Activated CD4-positive, CD25-positive, alpha-beta regulatory T cell (primary cell): ENCODE measurements at places on chromosomes 5 and 9.
A peak's percentile ranks its signal among the peaks of the same experiment; 100 is the strongest.

DNA sequence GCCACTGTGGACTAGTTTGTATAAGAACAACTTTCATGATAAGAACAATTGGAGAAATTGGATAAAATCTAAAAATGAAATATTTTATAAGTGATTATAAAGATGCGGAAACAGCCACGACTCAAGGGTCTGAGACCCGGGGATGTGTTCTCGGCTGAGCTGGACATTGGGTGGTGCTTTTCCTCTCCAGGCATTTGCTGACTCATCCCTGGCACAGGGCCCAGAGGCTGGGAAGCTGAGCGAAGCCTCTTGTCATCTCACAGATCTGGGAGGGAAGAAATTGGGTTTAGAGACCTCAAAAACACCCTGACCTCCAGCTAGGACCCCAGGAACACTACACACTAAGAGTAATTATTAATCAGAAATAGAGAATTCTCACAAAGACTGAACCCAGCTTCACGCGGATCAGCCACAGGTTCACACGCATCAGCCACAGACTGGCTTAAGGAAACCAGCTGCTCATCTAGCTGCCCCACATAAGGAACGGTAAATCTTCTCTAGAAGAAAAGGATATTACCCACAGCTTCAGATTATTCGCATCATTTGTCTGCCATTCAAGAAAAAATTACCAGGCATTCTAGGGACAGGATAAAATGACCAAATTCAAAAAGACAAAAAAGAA lies 2.8 kb upstream of the OR2V1 start:
- DNase-seq, result no peak

DNA sequence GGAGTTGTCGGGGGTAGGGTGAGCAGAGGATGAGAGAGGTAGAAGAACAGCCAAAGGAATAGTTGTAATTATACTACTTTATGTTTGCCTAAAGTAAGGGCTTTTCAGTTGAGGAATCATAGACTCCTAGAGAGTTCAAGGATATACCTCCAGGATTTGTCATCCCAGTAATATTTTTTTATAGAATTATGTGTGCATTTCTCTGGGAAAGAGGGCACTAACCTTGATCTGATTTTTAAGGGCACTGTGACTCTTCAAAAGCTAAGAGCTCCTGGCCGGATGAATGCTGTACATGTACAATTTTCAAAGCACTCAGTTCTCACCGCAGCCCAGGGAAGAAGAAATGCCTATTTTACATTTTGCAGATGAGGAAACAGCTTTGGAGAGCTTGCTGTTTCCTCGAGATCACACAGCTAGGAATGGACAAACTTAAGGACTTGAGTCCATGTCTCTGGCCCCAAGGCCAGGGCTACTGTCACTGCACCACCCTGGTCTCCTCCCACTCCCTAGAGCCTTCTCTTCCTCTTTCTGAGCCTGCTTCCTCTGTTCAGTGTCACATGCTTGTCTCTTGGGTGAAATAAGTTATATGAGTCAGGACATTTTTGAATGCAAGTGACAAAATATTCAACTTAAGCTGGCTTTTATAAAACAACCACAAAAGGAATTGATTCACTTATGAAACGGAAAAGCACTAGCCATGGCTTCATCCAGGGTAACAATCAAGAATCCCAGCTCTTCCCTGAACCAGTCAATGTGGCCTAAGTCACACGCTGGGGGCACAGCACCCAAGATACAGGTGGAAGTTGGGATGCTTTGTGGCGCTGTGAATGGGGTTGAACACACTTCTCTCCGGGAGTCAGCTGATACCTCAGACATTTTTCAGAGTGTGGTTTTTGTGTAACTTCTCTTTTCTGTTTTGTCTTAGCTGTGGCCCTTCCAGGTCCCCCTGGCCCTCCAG lies 45.7 kb upstream of the TGFBR1 start:
- no peak for DNase-seq

- no peak for DNase-seq
Measured at GRCh38 chr5:81183811-81184748, 49.0 kb upstream of the CKMT2 start.

DNA sequence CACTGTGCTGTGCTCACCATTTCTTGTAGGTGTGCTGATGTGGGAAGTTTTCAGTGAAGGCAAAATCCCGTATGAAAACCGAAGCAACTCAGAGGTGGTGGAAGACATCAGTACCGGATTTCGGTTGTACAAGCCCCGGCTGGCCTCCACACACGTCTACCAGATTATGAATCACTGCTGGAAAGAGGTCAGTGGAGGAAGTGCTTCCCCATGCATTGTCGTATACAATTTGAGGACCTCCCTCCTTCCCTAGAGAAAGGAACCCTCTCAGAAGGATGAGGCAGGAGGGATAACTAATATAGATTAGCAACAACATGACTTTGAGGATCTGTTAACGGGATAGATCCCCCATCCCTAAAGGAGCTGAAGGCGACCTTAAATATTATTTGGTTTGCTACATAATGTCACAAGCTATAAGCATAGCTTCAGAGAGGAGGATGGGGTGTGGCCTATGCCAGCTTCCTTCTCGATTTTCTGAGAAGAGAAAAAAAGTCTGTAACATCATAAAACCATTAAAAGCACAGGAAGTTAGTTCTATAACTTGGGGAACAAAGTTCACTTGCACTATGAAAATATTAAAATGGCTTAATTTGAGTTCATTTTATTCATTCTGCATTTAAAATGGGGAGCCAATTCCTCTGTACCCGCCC lies 17.0 kb upstream of the CYFIP2 start:
- DNase-seq, result peak; percentile 32

- no peak for DNase-seq
Measured at GRCh38 chr5:177306674-177307543, 3.3 kb downstream of the PRELID1 start.

DNA sequence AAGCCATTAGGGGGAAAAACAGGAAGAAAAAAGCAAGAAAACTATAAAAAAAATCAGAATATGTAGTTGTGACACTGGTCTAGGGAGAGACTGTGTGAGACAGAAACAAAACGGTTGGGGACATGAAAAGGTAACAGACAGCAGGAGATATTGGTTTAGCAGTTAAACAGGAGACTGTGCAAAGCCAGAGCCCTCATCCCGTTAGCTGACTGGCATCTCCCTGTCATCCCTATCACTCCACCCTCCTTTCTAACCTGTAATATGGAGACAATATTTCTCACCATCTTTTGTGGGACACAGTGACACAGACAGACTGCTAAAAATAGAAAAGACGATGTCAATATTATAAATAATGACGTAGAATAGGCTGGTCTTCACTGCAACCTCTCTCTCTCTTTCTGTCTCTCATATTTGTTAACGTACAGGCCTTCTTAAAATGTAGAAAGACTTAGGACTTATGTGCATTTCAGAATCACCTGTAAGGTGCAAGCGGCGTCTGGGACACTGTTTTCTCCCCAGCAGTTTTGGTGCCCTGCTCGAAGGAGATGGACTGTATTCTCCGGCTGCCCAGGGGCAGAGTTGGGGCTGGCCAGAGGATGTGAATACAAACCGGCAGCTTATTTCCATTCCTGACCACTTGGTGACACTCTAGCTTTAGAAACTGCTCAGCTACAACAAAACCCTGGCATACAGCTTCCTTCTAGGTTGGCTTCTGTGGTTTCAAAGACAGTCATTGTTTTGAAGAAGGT lies 190.6 kb downstream of the MAT2B start:
- DNase-seq, result no peak

DNA sequence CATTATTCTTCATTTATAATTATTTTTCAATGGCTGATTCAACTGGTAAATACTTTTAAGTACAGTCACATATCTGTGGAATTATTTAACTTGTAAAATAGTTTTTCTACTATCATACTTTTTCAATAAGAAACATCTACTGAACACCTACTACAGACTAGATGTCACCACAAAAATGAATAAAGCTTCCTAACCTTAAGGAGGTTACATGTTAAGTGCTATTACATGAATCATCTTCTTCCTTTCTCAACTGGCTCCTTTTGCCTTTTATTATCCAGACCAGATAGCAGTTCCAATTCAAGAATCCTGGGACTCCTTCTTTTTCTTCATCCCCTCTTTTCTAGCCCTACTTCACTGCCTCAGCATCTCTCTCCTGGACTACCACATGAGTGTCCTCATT lies 4.7 kb downstream of the PGGT1B start:
- DNase-seq, result no peak

DNA sequence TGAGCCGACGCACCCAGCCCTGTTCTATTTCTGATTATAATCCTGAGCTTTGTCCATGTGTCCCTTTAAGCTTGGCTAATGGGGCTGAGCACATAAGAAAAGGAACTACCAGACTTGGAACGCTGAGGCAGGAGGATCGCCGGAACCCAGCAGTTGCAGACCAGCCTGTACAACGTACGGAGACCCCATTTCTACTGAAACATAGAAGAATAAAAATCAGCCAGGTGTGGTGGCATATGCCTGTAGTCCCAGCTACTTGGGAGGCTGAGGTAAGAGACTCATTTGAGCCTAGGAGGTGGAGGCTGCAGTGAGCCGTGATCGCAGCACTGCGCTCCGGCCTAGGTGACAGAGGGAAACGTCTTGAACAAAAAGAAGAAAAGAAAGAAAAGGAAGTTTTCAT lies 22.3 kb downstream of the TRIM7 start:
- no peak for DNase-seq

- DNase-seq, result no peak
Measured at GRCh38 chr5:144009116-144009515, 161.3 kb downstream of the YIPF5 start.

- no peak for DNase-seq
Measured at GRCh38 chr9:12464910-12465512, 228.2 kb upstream of the TYRP1 start.

DNA sequence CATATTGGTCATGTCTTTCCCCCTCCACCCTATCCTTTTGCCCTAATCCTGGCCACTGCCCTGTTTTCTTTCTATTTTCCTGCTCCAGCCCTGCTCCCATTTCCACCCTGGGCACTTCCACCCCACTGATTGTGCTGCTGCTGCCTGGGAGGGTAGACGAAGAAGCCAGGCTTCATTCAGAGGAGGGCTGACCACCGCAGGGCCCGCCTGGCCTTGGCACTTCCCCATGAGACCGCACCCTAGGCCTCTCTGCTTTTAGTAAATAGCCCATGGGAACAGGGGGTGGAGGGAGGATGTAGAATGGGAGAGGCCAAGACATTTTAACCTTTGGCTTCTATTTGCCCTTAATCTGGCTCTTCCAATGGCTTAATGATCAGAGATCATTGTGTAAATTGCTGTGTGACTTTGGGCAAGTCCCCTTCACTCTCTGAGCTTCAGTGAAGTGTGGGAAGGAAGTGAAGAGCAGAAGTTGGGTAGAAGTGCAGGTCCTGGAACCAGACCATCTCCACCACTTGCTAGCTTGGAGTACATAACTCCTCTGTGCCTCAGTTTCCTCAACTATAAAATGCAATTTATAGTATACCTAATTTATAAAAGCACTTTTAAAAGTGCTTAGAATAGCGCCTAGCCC lies 13.6 kb upstream of the GPX3 start:
- no peak for DNase-seq
